ENCODE measurements at places on chromosomes 13 and 19.

- no peak for DNase-seq
These were observed 138.5 kb downstream of the KLF12 start for GRCh38 chr13:73995736-73996135.

- DNase-seq = no peak
These were observed 11.6 kb downstream of the ZNF28 start for GRCh38 chr19:52809801-52810200.

DNA sequence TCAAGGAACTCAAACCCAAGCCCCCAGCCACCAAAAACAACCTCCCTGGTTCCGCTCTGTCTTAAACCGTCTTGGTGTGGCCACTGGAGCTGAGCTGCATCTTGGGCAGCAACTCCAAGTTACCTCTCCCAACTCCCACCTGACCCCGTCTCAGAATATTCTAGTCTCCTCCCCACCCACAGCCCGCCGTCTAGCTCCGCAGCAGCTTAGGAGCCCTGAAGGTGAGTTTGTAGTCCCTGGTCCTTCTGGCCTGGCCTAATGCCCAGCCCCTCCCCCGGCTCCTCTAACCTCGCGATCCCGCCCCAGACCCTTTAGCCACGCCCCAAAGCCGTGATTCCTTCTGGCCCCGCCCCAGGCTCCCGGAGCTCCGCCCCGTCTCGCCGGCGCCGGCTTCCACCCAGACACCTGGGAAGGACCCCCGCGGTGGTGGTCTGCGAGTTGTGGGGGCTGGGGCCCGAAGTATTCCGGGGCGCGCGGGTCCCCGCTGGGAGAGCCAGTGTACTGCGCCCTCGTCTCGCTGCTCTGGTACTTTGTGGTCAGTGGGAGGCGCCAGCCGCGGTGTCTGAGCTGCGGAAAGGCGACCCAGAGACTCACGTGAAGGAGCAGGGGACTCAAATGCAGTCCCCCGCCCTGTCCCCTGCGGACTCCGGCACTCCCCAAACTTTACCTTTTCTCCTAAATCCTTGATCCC lies 2.5 kb upstream of the LHB start:
- DNase-seq = peak; percentile 63

- DNase-seq = no peak
These were observed 40.7 kb downstream of the CDADC1 start for GRCh38 chr13:49288458-49288857.

DNA sequence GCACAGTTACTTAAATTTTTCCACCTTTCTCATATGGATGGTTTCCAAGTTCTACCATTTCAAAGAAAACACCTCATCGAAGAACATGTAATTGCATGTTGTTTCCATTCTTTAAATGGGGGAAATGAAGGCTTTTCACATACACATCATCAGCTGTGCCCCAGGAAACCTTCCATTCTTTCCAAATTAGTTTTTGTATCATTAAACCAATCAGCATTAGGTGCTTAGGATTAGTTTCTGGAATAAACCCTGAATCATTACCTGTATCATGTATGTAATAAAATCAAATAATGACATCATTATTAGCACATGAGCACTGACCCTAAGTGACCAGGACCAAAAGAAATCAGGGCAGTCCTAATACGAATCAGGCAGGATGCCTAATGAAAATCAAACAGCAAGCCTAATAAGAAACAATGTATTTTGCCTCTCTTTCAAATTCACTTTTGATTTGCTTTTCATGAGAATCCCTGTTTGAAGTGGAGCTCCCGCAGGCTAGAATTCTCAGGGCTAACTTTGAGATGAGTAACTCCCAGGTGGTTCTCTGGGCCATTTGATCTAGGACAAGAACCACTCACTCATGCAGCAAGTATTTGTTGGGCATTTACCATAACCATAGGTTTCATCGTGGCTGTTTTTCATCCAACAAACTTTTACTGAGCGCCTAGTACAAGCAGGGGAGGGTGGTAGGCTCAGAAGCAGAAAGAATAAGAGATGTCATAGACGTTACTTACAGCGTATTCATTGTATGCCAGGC lies 89.2 kb downstream of the MZT1 start:
- no peak for DNase-seq

DNA sequence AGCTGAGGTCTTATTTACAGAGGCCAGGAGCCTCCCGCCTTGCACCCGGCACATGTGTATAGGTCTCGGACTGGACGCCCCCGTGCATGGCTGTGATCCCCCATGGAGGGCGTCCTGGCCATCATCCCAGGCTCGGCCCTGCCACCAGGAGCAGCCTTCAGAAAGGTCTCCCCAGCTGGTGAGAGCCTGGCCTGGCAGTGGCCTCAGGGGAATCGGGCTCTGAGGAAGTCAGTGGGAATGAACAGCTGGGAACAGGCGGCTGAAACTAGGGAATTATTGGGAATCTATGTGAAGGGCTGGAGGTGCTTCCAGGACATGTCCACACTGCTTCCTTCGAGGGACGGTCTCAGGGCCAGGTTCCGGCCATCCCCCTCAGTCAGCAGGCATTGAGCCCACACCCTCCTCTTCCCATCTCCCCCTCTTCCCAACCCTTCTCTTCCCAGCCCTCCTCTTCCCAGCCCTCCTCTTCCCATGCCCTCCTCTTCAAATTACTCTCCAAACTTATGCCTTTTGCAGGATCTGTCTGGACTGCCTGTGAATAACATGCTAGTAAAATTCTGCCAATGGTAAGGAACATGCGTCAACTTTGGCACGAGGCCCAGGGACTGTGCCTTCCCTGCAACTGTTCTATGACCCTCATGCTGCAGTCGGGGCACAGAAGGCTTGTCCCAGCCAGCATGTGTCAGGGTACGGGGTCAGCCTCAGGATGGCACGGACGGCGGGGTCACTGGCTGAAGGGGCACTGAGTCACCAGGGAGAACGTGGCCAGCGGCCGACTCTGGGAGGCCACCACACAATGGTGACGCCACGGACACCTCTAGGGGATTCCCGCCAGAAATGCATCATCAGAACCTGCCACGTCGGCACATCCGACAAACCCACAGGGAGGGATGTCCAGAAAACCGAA lies 24.2 kb upstream of the C13orf46 start:
- no peak for DNase-seq

Data from stimulated activated naive CD4-positive, alpha-beta T cell (primary cell).